ENCODE measurements at places on chromosomes 1 and 21.

DNA sequence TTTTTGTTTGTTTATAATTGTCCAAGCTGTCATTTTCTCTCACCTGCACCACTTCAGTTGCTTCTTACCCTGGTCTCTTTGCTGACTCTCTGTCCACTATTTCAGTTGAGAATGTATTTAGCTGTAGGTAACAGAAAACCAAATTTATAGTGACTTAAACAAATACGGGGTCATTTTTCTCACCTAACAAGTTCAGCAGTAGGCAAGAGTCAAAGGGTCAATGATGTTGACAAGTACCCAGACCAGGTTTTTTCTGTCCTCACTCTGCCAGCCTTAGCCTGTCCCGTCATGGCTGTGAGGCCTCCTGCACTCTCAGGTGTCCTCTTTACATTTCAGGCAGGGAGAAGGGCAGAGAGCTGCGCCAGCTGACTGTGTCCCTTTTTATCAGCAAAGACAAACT lies 11.8 kb downstream of the RIIAD1 start:
- no peak for DNase-seq

DNA sequence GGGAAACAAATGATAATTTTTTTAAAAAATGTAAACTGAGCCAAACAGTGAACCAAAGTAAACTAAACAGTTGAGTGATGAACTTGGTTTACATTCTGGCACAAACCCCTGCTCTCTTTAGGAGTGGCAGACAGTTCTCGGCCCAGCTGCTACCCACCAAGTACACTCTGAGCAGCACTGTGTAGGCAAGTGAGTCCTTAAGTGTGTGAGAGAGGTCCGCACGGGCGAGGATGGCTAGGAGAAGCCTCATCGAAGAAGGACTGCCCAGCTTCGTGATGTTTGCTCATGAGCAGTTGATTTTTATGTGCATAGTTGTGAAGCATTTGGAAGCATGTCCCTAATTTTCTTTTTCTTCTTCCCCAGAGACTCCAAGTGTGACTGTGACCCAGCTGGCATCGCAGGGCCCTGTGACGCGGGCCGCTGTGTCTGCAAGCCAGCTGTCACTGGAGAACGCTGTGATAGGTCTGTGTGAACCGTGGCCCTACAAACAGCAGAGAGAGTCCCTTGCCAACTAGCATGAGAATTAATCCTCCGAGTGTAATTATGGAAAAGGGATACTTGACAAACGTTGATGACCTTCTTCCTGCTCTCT lies 32.1 kb downstream of the LAMC2 start:
- DNase-seq, result no peak

- DNase-seq, result no peak
Observed at GRCh38 chr1:6907201-6907600, 121.9 kb downstream of the CAMTA1 start.

DNA sequence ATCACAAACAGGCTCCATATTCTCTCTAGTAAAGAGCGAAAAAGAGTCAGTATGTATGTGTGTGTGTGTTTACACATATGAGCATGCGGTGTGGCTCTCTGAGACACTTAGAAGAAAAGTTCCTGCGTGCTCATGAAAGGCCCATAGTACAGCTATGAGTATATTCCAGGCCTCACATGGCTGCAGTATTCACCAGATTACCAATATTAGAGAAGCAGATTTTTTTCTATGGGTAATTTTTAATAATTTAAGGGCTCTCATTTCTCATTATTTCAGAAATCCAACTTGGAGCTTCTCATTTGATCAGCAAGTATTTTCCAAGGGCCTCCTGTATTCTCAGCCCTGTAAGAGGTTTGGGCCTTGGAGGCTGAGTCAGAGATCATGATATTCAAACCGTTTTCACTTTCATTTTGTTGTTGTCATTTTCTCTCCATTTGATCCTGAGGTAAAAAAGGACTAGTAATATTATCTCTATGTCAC lies 232.9 kb upstream of the SGIP1 start:
- peak; percentile 63 for DNase-seq

- DNase-seq, result peak; percentile 38
Observed at GRCh38 chr1:228478912-228479711, 8.1 kb upstream of the RNF187 start.

DNA sequence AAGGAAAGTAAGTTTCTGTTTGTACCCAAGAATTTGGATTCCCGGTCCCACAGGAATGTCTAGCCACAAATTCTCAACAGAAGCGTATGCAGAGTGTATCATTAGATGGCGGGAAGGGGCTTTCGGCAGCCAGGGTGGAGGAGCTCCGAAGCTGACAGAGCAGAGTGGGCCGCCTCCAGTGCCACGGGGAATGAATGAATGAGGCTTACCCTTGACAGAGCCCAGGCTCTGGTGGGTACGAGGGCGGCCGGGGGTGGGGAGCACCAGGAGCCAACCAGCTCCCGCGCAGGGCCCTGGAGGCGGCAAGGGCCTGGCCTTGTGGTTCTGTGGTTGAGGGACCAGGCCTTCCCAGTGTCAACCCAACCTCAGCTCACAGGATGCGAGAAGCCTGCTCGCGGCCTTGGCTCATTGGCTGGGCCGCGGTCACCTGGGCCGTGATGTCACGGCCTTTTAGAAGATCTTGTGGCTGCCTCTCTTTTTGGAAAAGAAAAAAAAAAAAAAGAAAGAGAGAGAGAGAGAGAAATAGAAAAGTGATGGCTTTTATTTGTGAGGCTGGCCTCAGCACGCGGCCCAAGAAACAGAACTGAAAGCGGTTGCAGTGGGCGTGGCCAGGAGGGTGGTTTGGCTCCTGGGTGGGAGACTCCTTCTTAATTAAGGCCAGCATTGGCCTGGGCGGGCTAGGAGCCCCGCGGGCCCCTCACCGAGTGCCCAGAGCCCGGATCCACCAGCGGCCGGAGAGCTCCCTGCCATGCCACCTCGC lies 34.9 kb upstream of the RUNX3 start:
- DNase-seq, result peak; percentile 82

Measured in CD14-positive monocyte (primary cell).